ENCODE measurements at places on chromosomes 12 and 14. TPM values are rescaled to one million over a fixed set of nuclear protein-coding genes. Genes with fewer than 3 reads are reported as not detected.

OVCH1 gene
- total RNA-seq: not detected

CD163 gene
- not detected for total RNA-seq

INHBC gene
- not detected for total RNA-seq

FCF1 gene
- total RNA-seq: 51.4 TPM

TEX52 gene
- total RNA-seq: not detected

INHBE gene
- 0.43 TPM for total RNA-seq

CCDC196 gene
- not detected for total RNA-seq

PPFIA2 gene
- total RNA-seq: not detected

C12orf50 gene
- not detected for total RNA-seq

HDAC7 gene
- 26.8 TPM for total RNA-seq

ADCY6 gene
- 23.1 TPM for total RNA-seq

HSPB8 gene
- not detected for total RNA-seq

C14orf180 gene
- total RNA-seq: not detected

SLC7A8 gene
- 14.5 TPM for total RNA-seq

FAM216A gene
- 76.3 TPM for total RNA-seq

CFAP251 gene
- total RNA-seq: 0.44 TPM

TTC9 gene
- total RNA-seq: not detected

RPS29 gene
- total RNA-seq: 3,018 TPM

BCL2L14 gene
- not detected for total RNA-seq

CBLN3 gene
- total RNA-seq: 0.25 TPM

CCDC88C gene
- total RNA-seq: 14.0 TPM

RNASE7 gene
- not detected for total RNA-seq

FZD10 gene
- not detected for total RNA-seq

MIP gene
- not detected for total RNA-seq

KRT1 gene
- total RNA-seq: not detected

KRT71 gene
- not detected for total RNA-seq

KCNA5 gene
- total RNA-seq: not detected

DLK1 gene
- 6.1 TPM for total RNA-seq

ADGRD1 gene
- 0.51 TPM for total RNA-seq

FUT8 gene
- 28.3 TPM for total RNA-seq

HOXC4 gene
- total RNA-seq: 2.5 TPM

RILPL2 gene
- 7.4 TPM for total RNA-seq

TPH2 gene
- not detected for total RNA-seq

LBHD2 gene
- not detected for total RNA-seq

CD69 gene
- not detected for total RNA-seq

IFI27 gene
- not detected for total RNA-seq

SLC2A13 gene
- total RNA-seq: 2.2 TPM

PUS1 gene
- total RNA-seq: 61.3 TPM

CYP46A1 gene
- total RNA-seq: 0.86 TPM

EID3 gene
- 0.51 TPM for total RNA-seq

LMNTD1 gene
- not detected for total RNA-seq

Data from G401 (cell line).